ENCODE measurements at places on chromosomes 2 and 18.

GRCh38 chr2:219701847-219702634 is 74.6 kb downstream of the SLC4A3 start:
- DNase-seq, result no peak

- DNase-seq, result no peak
Observed at GRCh38 chr18:8635087-8635486, 25.9 kb downstream of the RAB12 start.

GRCh38 chr2:12819103-12819475 is 102.4 kb downstream of the TRIB2 start:
- no peak for DNase-seq

- no peak for DNase-seq
Observed at GRCh38 chr2:236686561-236686960, 116.9 kb downstream of the ACKR3 start.

GRCh38 chr2:69469784-69470183 is 32.5 kb upstream of the NFU1 start:
- no peak for DNase-seq

- DNase-seq, result no peak
Observed at GRCh38 chr2:231351648-231352047, 43.9 kb upstream of the B3GNT7 start.

- no peak for DNase-seq
Observed at GRCh38 chr2:16728351-16729136, 62.9 kb upstream of the CYRIA start.

GRCh38 chr2:118333664-118334063 is 245.4 kb downstream of the INSIG2 start:
- no peak for DNase-seq

DNA sequence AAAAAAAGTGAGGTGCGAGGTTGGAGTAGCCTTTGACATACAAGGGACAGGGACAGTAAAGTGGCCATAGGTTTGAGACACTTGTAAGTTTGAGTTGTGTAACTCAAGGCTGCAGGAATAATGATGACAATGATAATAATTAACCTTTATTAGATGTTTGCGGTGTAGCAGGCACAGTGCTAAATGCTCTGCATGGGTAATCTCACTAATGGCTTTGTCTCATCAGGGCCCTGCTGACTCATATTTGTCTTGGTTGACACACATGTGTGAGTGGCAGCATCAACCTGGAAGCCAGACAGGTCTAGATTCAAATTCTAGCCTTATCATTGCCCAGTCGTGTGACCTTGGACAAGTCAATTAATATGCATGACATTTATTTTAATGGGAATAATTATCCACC is 126.2 kb downstream of the FSHR start:
- DNase-seq, result no peak

DNA sequence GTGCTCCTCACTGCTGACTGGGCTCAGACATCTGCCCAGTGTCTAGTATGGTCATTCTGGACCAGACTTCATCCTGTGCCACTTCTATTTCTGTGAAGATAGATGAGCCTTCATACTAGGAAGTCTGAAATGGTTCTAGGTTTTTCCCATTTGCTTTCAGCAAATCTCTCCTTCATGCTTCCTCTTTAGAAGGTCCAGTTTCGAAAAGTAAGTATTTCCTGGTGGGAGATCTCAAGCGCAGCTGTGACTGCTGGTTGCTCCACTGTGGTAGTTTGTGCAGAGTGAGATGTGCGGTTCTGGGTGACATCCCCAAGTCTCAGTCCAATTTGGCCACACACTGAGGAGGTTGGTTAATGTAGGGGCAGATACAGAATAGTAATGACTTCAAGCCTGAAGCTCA is 14.4 kb downstream of the IL36B start:
- no peak for DNase-seq

- no peak for DNase-seq
Observed at GRCh38 chr18:68728081-68728700, 13.3 kb upstream of the TMX3 start.

DNA sequence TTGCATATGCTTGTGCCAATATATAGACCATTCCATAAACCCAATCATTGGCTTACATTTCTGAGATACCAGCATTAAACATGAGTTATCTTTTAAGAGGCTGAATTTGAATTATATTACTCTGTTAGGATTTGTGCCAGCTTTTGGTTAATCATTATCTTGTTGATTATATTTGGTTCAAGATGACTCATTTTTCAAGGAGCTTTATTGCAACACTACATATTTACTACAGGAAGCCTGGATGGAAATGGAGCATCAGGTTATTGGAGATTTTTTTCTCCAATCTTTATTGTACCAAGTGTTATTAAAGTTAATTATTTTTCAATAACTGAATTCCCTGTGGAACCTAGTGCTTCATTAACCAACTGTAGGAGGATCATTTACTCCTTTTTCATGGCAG is 26.4 kb downstream of the EML4 start:
- DNase-seq, result no peak

- no peak for DNase-seq
Observed at GRCh38 chr2:58313926-58314325, 72.8 kb upstream of the FANCL start.

GRCh38 chr2:141517852-141518421 is 612.9 kb downstream of the LRP1B start:
- no peak for DNase-seq

DNA sequence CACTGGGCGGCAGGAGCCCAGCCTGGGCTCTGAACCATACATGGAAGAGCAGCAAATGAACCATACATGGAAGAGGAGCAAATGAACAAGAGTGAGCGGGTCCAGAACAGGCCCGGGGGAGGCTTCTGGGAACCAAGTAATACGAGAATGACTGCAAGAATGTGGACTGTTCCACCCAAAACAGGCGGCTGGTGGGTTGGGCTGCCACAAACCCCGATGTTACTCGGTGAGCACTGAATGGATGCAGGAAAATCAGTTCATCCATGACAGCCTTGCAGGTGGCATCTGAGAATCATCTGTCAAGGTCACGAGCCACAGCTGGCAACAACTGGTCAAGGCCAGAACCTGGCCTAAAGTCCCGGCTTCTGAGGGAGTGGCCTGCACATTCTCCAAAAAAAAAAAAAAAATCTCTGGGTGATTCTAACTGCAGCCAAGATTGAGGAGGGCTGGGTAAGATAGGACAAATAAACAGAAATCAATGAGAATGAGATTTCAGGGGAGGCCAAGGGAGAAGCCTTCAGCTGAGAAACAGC is 106.1 kb downstream of the ZNF516 start:
- DNase-seq, result no peak

- DNase-seq, result no peak
Observed at GRCh38 chr2:230961091-230961491, 34.8 kb upstream of the SPATA3 start.

DNA sequence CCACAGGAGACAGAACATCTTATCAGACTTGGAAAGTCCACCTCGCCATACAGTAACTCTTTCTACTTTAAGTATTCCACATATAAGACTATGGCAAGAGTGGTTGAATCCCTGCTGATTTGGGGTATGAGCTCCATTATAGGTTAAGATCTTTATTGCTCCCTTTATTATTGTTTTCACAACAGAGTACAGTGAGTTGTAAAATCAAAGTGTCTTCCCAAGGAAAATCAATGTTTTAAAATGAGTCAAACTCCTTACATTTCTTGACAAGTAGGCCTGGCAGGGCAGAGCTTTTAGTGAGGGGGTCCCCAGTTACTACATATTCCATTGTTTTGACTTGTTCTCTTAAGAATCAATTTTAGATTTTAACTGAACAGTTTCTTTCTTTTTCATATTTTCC is 49.6 kb upstream of the STAT1 start:
- no peak for DNase-seq
